ENCODE measurements at places on chromosomes 2 and 18.

DNA sequence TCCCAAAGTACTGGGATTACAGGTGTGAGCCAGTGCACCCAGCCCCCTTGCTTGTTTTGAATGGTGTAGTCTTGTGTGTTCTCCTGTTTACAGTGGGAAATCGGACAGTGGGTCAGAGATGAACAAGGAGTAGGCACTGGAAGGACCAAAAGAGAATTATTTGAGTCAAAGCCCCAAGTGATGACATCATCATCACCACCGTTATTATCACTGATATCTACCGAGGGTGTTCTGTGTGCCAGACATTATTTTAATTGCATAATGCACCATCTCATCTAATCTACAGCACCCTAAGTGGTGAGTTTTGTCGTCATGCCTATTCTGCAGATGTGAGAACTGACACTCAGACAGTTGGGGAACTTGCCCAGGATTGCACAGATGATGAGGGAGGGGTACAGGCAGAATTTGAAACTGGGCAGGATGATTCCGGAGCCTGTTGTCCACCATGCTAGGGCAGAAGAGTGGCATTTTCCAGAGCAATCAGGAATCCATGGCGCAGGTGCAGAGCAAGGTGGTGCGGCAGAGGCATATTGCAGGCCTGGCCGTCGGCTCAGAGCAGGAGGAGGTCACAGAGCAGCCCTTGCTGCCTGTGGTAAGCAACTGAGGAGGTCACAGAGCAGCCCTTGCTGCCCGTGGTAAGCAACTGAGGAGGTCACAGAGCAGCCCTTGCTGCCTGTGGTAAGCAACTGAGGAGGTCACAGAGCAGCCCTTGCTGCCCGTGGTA is 137.0 kb upstream of the HDAC4 start:
- DNase-seq = no peak

DNA sequence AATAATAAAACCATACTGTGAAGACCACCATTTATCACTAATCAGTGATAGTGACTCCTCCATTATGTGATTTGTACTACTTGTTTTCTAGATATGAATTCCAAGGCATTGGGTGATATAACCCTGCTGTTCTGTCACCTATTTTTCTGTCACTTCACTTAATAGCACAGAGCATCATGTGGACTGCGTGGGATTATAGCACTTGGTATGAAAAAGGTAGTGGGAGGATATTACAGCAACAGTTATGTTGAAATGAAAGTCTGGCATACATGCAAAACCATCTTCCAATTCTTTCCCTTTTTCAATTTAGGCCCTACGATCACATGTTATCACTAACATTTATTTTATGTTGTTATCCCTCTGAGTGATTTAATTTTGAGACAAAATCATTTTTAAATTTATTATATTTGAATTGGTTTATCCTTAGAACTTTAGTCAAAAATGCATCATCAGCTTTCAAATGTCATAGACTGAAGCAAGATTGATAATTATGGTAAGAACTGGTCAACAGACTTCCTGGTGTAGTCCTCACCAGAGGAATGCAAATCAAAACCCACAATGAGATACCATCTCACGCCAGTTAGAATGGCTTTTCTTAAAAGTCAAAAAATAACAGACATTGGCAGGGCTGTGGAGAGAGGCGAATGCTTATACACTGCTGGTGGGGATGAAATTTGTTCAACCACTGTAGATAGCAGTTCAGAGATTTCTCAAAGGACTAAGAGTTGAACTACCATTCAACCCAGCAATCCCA is 242.6 kb downstream of the IKZF2 start:
- DNase-seq = no peak

GRCh38 chr18:8381821-8382459 is 227.3 kb upstream of the RAB12 start:
- DNase-seq = no peak

GRCh38 chr2:236628256-236628901 is 58.8 kb downstream of the ACKR3 start:
- DNase-seq = no peak

DNA sequence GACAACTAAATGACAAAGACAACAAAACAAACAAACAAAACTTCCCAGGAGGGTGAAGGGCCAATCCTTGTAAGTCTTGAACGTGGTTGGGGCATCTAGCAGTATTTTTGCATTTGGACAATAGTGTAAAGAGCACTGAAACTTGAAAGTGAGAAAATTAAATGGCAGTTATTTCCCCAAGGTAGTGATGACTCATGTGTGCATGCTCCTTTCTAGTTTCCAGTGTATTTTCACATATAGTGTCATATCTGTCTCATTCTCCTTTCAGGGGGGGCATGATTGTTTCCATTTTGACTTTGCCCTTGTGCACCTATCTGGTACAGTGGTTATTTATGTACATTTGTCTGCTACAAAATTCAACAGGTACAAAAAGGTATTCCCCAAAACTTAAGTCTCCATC is 39.5 kb downstream of the CERS6 start:
- DNase-seq = no peak

DNA sequence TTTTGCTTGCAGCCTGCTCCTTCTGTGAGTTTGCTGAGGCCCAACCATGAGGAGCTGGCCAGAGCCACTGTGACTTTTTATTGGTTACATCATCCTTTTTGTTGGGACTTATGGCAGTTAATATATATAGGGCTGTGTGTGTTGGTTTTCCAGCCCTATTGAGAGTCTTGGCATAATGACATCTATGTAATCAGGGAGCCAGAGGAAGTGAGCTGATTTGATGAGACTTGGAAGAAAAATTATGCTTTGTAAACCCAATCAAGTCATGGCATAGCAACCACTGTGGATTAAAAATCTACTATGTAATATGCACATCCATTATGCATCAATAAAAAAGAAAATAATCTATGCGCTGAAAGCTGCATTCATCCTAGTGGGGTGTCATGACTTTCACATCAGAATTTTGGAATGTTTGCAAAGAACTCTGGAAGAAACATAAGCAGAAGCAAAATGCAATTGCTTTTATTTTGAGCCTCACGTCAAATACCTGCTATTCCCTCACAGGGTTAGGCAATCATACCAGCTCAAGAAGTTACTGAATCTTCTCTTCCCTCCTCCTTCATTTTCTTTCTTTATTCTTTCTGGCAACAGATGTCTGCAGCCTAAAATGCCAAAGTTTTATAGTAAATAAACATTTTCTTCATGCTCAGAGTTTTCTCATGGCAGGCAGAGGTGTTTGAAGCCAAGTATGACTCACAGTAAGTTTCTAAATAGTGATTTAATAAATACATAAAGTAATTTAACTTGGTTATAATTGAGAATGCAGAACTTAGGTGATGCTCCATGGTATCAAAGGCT is 308.5 kb downstream of the KCNS3 start:
- no peak for DNase-seq

All from activated CD4-positive, alpha-beta T cell treated with anti-CD3 and anti-CD28 coated beads, Interleukin-2, amount 50 U/mL, for 48 hours (primary cell).